DMS53 (cell line): ENCODE measurements at places on chromosomes 12 and 14.

- DNase-seq, result no peak
Observed at GRCh38 chr12:101884174-101884573, 6.8 kb downstream of the DRAM1 start.

DNA sequence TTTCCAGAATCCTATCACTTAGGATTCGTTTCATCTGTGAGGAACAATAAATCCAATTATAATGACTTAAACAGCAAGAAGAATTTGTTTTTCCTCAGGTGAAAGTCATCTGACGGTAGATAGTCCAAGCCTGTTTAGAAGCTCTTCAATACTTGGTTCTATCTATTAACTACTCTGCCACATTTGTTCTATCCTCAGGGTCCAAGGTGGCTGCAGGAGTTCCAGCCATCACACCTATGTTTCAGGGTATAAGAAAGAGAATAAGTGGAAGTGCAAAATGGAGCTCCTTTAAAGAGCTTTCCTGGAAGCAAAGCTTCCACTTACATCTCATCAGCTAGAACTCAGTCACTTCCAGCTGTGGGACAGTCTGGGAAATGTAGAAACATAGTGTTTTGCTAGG lies 72.1 kb upstream of the CCDC60 start:
- DNase-seq, result no peak

DNA sequence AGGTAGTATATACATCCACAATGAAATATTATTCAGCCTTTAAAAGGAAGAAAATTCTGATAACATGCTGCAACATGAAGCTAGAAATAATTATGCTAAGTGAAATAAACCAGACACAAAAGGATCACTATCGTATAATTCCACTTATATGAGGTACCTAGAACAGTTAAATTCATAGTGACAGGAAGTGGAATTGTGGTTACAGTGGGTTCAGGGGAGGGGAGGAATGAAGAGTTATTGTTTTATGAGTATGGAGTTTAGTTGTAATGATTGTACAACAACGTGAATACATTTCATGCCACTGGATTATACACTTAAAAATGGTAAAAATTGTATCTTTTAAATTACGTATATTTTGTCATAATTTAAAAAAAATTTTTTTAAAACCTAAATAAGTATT lies 21.0 kb downstream of the EEA1 start:
- DNase-seq, result no peak

DNA sequence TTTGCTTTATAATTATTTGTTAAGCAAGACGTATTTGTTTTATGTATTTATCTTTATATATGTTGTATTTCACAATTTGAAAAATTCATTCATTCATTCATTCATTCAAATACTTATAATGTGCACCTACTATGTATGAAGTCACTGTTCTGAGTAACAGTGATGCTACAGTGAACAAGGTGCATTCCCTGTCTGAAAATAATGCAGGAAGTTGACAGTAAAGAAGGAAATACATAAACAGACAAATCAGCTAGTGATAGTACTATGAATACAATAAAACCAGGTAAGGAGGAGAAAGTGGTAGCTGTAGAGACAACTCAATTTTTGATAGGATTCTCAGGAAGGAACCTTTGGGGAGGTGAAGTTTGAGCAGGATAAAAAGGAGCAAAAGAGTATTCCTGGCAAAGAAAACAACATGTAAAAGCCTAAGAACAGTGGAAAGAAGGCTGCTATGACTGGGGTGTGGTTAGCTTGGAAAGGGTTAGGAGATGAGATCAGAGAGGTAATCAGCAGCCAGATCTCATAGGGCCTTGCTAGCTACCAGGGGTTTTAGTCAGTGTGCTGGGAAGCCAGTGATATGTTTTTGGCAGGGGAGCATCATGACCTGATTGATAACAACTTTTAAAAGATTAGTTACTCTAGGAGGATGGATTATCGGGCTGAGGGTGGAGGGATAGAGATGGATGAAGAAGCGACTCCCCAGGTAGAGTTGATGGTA lies 17.4 kb downstream of the BICDL1 start:
- no peak for DNase-seq

DNA sequence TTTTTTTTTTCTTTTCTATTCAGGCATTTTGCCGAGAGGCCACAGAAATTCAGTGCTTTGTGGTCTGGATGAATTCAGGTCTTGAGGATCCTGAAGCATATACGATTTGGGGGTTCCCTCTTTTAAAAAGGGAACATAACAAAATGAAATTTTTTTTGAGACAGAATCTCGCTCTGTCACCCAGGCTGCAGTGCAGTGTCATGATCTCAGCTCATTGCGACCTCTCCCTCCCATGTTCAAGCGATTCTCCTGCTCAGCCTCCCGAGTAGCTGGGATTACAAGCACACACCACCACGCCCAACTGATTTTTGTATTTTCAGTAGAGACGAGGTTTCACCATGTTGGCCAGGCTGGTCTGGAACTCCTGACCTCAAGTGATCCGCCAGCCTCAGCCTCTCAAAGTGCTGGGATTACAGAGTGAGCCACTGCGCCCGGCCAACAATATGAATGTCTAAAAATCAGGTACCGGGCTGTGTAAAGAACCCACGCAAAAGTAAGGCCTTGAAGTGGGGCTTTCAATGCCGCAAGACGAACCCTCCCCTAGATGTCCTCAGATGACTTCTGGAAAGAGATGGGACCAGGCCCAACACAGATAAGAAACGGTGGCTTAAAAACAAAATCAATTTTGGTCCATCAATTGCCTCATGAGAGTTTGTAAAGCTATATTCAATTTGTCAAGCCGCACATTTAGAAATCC lies 30.0 kb downstream of the TESC start:
- DNase-seq, result no peak

DNA sequence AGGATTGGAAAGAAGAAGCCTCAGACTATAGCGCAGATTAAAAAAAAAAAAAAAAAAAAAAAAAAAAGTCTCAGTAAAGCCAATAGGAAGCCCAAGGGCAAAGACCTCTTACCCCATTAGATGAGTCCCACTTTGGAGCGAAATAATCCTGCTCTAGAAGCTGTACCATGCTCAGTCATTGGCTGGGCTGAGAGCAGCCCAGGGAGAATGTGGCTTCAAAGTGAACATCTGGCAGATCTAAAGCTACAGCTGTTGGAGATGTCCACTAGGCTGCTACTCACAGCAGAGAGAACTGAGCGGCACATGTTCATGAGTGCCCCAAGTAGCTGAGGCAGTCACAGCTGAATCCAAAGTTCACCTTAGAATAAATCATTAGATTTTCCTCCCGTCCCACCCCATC lies 560.9 kb downstream of the MED13L start:
- no peak for DNase-seq

- DNase-seq, result peak; percentile 22
Observed at GRCh38 chr12:130401703-130402102, 64.0 kb downstream of the PIWIL1 start.

DNA sequence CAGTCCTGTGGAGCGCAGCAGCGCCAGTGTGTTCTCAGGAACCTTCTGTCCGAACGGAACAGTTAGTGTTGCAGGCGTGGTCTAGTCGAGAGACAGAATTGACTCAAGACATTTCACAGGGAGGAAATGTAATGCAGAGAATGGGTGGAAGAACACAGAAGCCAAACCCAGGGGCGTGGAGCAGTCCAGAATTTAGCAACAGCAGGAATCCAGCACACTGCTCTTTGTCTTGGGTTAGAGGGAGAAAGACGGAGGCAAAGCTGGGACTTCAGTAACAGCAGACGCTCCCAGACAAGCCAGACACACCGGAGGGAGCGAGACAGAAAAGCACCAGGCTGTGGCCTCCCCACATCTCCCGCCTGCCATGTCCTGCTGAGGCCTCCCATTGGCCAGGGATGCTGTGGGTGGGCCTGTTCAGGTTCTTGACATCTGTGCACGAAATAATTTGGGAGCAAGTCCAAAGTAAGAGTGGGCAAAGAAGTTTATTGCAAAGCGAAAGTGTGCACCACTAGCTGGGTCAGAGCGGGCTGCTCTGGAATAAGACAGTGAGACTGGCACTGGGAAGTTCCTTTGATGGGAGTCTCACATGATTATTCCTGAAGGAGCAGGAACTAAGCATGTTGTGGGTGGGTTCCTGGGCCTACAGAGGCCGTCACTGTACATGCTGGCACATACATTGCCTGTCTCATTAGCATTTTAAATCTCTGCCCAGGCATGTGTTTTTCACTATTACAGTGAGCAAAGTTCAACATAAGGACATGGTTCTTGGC lies 339.3 kb upstream of the SFSWAP start:
- no peak for DNase-seq

GRCh38 chr12:3698218-3698974 lies 54.5 kb downstream of the CRACR2A start:
- DNase-seq, result peak; percentile 100

DNA sequence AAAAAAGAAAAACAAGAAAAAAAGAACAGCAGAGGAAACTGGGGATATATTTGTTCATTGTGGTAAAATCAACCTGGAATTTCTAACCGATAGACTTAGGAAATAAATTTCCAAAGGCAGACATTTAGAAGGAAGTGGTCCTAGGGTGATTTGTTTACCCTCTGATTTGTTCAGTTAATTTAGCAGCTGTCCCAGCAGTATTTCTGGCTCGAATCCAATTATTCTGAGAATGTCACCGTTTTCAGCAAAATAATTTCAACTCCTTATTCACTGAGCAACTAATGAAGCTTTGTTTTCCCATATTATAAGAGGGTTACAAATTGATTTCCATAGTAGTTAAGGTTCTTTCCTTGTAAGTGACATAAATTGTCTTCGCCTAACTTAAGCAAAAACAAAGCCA lies 285.2 kb upstream of the SYT10 start:
- no peak for DNase-seq

DNA sequence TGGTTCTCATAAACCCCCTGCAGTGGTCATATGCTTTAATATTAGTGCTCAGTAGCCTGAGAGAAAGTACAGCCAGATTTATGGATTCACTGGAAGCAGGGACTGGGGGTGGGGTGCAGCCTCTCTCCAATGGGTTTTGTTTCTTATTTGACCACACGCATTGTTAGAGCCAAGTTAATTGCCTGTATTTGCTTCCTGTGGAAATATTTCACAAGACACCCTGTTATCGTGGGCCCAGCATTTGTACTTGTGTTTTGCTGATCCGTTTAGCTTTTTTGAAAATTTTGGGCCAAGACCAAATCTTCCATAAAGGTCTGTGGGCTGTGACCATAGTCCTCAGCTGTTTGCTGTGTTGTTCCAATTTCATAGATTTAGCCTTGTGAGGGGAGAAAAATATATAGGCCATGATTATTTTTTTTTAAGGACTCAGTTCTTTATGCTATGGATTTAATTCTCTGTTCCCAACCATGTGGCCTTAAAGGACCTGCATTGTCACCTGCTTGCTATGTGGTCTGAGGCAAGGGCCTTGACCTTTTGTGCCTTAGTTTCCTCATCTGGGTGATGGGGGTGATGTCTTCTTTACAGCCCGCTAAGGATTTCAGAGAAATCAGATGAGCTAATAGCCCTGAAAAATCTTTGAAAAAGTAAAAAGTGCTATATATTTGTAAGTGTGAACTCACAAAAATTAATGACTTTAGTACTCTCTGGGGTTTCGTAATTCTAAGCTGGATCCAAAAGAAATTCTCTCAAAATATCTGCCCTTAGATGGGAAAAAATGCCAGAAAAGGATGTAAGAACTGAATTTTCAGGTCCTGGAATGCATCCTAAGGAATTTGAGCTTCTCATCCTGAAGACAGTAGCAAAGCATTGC lies 370.2 kb downstream of the DPF3 start:
- no peak for DNase-seq

DNA sequence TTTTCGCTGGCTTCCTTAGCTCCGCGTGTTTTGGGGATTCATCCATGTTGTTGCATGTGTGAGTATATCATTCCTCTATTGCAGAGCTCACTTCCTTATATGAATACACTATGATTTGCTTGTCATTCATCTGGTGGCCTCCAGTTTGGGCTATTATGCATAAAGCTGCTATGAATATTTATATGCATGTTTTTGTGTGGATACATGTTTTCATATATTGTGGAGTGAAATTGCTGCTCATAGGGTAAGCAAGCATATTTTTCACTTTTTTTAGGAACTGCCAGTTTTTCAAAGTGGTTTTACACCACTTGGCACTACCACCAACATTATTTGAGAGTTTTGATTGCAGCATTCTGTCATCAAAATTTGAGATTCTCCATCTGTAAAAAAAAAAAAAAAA lies 190.0 kb downstream of the TMEM132C start:
- no peak for DNase-seq

DNA sequence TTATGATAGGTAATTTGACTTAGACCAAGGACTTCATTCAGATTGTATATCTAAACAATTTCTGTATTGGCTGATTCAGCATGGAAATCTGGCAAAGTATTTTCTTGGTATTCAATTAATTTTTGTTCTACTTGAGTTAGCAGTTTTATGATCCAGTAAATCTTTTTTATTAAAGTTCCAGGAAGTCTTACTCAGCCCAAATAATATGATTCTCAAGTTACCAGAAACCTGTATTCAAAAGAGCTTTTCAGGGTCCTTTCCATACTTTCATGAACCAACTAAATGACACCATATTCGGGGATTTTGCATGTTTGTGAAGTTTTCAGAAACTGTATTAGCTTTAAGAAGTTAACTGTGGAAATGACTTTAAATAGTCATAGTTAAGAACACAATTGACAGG lies 662.6 kb downstream of the LRFN5 start:
- DNase-seq, result no peak

- no peak for DNase-seq
Observed at GRCh38 chr12:83346333-83346732, 659.6 kb downstream of the TMTC2 start.

- no peak for DNase-seq
Observed at GRCh38 chr12:106511365-106511764, 71.4 kb upstream of the RFX4 start.

- DNase-seq, result no peak
Observed at GRCh38 chr14:29629839-29630238, 297.8 kb downstream of the PRKD1 start.

DNA sequence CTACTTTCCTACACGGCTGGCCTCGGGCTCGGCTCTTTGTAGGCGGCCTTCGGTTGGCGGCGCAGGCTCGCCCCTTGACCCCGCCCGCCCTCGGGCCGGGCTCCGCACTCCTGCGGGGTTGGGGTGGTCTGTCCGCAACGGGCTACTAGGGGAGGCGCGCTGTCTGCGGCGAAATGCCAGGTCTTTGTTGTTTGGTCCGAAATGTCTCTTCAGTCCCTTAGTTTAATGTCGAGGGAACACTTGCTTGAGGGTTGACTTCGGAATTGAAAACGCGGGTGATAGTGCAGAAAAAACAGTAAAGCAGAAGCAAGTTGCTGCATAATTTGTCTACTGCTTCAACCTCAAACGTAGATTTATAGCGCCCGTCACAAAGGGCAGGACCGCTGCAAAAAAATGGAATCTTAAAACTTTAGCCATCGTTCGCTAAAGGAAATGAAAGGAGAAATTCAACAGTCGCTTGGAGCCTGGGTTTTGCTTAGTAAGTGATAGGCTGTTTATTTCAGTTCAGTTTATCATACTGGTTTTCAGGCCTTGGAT lies 390 bp downstream of the JKAMP start:
- peak; percentile 53 for DNase-seq

- DNase-seq, result no peak
Observed at GRCh38 chr14:101449114-101449513, 112.2 kb upstream of the DIO3 start.

GRCh38 chr12:11821386-11822080 lies 172.1 kb downstream of the ETV6 start:
- DNase-seq, result peak; percentile 82

GRCh38 chr14:77912754-77913556 lies 113.0 kb downstream of the ADCK1 start:
- no peak for DNase-seq

- peak; percentile 30 for DNase-seq
Observed at GRCh38 chr12:17809206-17809605, 280.8 kb downstream of the RERGL start.
